Suprapubic skin (tissue), 4 donors: ENCODE measurements at places on chromosomes 1 and 21.

- no peak overlapping the region for H3K4me3 ChIP-seq
- peaks cover 6% of the 10 kb centered on the region for H3K27me3 ChIP-seq
- peaks cover 20% of the 10 kb centered on the region for H3K4me1 ChIP-seq
- H3K27ac ChIP-seq, result no peak overlapping the region
Observed at GRCh38 chr1:10939654-10940450, 72.6 kb upstream of the TARDBP start.

GRCh38 chr1:210445485-210445884, 116.8 kb downstream of the HHAT start:
- no peaks in the 10 kb centered on the region for H3K4me1 ChIP-seq
- no peaks in the 10 kb centered on the region for H3K27me3 ChIP-seq
- H3K4me3 ChIP-seq, result no peak overlapping the region
- no peak overlapping the region for H3K27ac ChIP-seq

- peaks cover 14% of the 10 kb centered on the region for H3K27me3 ChIP-seq
- H3K36me3 ChIP-seq, result no peaks in the 10 kb centered on the region
- no peaks in the 10 kb centered on the region for H3K4me1 ChIP-seq
- no peak overlapping the region for H3K27ac ChIP-seq
Observed at GRCh38 chr1:29655945-29656850, 419.9 kb downstream of the PTPRU start.

- H3K27me3 ChIP-seq, result peaks cover 11% of the 10 kb centered on the region
- DNase-seq, result no peak
- H3K4me1 ChIP-seq, result peaks cover 11% of the 10 kb centered on the region
- no peak overlapping the region for H3K27ac ChIP-seq
- H3K36me3 ChIP-seq, result no peaks in the 10 kb centered on the region
Observed at GRCh38 chr1:115073298-115074087, 15.8 kb downstream of the TSPAN2 start.

DNA sequence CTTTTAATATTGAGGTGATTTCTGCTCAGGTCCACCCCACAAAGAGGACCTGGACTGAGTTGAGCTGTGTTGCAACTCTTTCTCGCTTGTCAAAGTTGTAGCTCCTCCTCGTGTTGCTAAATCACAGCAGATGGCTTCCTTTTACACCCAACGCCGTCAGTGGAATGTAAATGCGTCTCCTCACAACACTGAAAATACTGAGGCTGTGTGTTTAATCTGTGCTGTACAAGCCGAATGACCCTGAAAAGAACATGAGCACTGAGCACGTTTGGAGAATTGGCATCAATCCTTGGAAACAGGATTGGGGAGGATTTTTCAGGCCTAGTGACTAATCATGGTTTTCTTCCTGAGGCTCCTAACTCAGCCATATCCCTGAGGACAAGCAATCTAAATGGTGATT, 196.0 kb downstream of the CRB1 start:
- no peaks in the 10 kb centered on the region for H3K4me1 ChIP-seq
- H3K36me3 ChIP-seq, result no peaks in the 10 kb centered on the region
- no peak overlapping the region for H3K4me3 ChIP-seq
- H3K27ac ChIP-seq, result no peak overlapping the region
- DNase-seq, result no peak

- DNase-seq, result no peak
- H3K4me3 ChIP-seq, result no peak overlapping the region
- no peaks in the 10 kb centered on the region for H3K4me1 ChIP-seq
- H3K27me3 ChIP-seq, result no peaks in the 10 kb centered on the region
- H3K36me3 ChIP-seq, result no peaks in the 10 kb centered on the region
Observed at GRCh38 chr1:65299328-65299727, 10.0 kb upstream of the DNAJC6 start.

GRCh38 chr1:55483523-55483922, 268.4 kb upstream of the USP24 start:
- H3K4me1 ChIP-seq, result no peaks in the 10 kb centered on the region
- H3K36me3 ChIP-seq, result no peaks in the 10 kb centered on the region
- H3K27me3 ChIP-seq, result no peaks in the 10 kb centered on the region

DNA sequence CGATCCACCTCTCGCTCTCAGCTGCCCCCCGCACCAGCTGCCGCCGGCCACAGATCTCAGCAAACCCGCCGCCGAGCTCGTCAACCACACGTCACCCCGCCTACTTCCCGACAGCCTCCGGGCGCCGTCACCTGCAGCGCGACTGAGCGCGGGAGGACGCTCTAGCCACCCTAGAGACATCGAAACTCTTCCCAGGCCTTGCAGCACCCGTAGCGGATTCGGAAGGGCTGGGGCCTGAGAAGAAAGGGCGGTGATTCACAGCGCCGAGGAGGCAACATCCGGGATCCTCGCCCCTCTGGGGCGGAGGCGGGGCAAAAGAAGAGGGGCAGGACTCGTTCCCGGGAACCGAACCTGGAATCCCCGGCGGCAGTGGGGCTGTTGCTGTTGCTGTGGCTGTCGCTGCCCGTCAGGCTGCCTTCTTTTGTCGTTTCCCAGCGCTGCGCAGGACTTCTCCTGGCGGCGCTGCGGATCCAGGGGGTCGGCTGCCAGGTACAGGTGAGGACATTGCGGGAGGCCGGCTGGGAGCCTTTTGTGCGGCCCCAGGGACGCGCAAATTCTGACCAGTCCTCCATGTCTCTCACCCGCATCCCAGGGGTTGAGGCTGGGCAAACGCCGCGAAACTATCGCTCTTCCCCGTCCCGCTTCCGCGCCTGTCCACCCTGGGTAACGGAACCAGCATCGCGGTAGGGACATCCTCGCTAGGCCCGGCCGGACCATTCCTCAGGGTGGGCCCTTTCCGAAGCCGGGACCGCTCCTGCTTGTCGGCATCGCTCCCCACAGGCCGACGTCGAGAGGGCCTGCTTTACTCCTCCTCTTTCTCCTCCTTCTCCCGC, at the start of the genes RO60 and UCHL5:
Gene RO60, plus strand, starts transcription at position 331 of the 833 bp plus-strand sequence. CDS start 9,443 bp downstream, outside the sequence.
Gene UCHL5, minus strand, starts transcription at position 79 of the 833 bp plus-strand sequence. CDS start 100 bp downstream, outside the sequence.
- peak; percentile 98 for DNase-seq
- H3K36me3 ChIP-seq, result no peaks in the 10 kb centered on the region
- H3K4me1 ChIP-seq, result peaks cover 33% of the 10 kb centered on the region
- H3K27me3 ChIP-seq, result no peaks in the 10 kb centered on the region

- H3K4me3 ChIP-seq, result peak overlapping the region; percentile 72
- peaks cover 26% of the 10 kb centered on the region for H3K4me1 ChIP-seq
- no peaks in the 10 kb centered on the region for H3K36me3 ChIP-seq
- DNase-seq, result peak; percentile 59
Observed at GRCh38 chr1:107963601-107964335, 1.2 kb downstream of the VAV3 start.

DNA sequence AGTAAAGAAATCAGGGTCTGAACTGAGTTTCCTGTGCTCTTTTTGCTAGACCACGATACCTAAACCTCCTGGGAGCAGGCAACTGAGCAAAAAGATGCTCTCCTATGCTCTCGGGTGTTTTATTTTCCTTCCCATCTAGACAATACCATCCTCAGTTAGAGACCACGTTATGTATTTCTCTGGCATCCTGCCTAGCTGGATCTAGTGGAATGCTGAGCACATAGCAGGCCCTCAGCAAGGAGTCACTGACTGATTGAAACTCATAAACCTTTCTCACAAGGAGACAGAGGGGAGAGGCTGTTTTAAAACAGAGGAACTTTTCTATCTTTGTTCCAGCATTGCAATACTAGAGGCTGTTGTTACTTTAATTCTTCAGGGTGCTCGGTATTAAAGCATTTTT, 168.0 kb downstream of the CYYR1 start:
- H3K36me3 ChIP-seq, result no peaks in the 10 kb centered on the region
- H3K27me3 ChIP-seq, result no peaks in the 10 kb centered on the region
- no peak overlapping the region for H3K27ac ChIP-seq
- no peak overlapping the region for H3K4me3 ChIP-seq
- no peak for DNase-seq
- H3K4me1 ChIP-seq, result peaks cover 10% of the 10 kb centered on the region

DNA sequence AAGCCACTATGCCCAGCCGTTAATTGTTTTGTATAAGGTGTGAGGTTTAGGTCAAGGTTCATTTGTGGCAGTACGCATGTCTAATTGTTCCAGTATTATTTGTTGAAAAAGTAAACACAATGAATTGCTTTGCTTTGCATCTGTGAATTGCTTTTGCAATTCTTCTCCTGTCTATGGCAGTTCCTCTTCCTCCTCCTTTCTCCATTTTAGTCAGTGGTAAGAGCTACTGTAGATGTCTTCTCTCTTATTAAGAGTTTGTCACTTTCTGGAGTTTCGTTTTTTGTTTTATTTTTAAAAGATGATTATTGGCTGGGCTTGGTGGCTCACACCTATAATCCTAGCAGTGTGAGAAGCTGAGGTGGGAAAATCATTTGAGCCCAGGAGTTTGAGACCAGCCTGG, 29.2 kb downstream of the C1orf185 start:
- no peak overlapping the region for H3K4me3 ChIP-seq
- DNase-seq, result no peak
- H3K27me3 ChIP-seq, result peaks cover 6% of the 10 kb centered on the region
- no peak overlapping the region for H3K27ac ChIP-seq

DNA sequence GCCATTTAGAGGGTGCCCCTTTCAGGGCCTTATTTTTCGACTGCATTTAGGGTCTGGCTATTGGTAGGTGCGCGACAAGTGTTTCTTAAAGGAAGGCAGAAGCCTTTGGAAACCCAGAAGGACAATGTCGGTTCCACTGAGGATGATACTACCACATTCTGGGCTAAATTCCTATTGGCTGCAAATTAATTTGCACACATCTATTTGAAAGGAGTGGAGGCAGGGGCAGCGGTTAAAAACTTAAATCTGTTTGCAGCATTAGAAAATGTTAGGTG, 1.1 kb downstream of the PATJ start:
- H3K4me1 ChIP-seq, result peaks cover 22% of the 10 kb centered on the region
- H3K4me3 ChIP-seq, result peak overlapping the region; percentile 94
- no peaks in the 10 kb centered on the region for H3K36me3 ChIP-seq
- H3K27me3 ChIP-seq, result no peaks in the 10 kb centered on the region
- DNase-seq, result no peak

- no peaks in the 10 kb centered on the region for H3K4me1 ChIP-seq
- no peak overlapping the region for H3K4me3 ChIP-seq
- no peak for DNase-seq
- no peaks in the 10 kb centered on the region for H3K27me3 ChIP-seq
Observed at GRCh38 chr1:74818661-74819456, 85.9 kb downstream of the TYW3 start.

DNA sequence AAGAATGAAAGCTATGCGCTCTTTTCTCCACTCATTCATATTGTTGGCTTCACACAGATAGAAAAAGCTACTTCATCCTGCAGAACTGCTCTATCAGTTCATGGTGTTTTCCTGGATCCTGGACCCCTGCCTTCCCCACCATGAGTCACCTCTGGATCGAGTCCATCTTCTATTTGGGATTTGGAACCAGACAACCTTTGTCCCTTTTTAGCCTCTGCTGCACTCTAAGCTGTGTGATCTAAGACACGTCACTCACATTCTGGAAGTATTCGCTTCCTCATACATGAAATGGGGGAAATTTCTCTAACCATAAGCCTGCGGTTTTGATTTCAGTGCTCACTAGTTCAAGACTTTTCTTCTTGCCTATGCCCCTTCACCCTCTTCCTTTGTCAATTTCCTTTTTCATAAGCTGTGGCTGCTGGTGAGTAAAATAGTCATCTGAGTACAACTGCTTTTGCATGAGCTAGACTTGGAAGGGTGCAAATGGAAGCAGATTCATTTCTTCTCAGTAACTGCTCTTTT, 14.1 kb upstream of the DEGS1 start:
- no peak overlapping the region for H3K4me3 ChIP-seq
- H3K4me1 ChIP-seq, result peaks cover 34% of the 10 kb centered on the region
- H3K36me3 ChIP-seq, result no peaks in the 10 kb centered on the region
- no peak overlapping the region for H3K27ac ChIP-seq
- no peaks in the 10 kb centered on the region for H3K27me3 ChIP-seq
- DNase-seq, result no peak

DNA sequence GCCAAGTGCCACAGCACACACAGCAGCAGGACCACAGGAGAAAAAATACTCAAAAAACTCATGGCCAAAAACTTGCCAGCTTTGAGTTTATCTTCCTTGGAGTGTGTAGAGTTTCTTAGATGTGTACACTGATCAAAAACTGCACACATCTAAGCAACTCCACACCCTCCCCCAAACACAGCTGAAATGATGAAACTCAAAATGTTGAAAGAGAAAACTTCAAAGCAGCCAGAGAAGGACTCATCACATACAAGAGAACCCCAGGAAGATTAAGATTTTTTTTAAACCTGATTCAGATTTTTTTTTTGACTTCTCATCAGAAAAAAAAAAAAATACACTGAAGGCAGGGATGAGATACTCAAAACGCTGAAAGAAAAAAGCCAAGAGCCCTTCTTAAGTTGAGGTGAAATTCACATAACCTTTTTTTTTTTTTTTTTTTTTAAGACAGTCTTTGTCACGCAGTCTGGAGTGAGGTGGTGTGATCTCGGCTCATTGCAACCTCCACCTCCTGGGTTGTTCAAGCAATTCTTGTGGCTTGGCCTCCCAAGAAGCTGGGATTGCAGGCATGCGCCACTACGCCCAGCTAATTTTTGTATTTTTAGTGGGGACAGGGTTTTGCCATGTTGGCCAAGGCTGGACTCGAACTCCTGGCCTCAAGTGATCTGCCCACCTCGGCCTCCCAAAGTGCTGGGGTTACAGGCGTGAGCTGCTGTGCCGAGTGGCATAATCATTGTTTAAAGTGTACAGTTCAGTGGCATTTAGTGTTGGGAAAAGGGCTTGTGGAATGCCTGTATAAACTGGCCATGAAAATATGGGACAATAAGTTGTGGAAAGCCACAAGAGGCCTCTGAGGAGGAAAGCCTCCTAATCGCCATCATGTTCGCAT, 20.9 kb upstream of the PDXK start:
- H3K4me1 ChIP-seq, result peaks cover 7% of the 10 kb centered on the region
- peaks cover 40% of the 10 kb centered on the region for H3K36me3 ChIP-seq
- no peak overlapping the region for H3K4me3 ChIP-seq
- H3K27me3 ChIP-seq, result no peaks in the 10 kb centered on the region
- DNase-seq, result no peak

- no peak for DNase-seq
- H3K27me3 ChIP-seq, result peaks cover 57% of the 10 kb centered on the region
- no peak overlapping the region for H3K27ac ChIP-seq
- H3K4me1 ChIP-seq, result peaks cover 8% of the 10 kb centered on the region
- H3K4me3 ChIP-seq, result no peak overlapping the region
Observed at GRCh38 chr1:22341791-22342605, 109.7 kb upstream of the ZBTB40 start.

- peak overlapping the region; percentile 91 for H3K27ac ChIP-seq
- H3K4me1 ChIP-seq, result peaks cover 48% of the 10 kb centered on the region
- no peaks in the 10 kb centered on the region for H3K36me3 ChIP-seq
- peak; percentile 81 for DNase-seq
Observed at GRCh38 chr1:67831850-67832513, 1.3 kb downstream of the GNG12 start.

GRCh38 chr1:213138892-213139291, 87.9 kb downstream of the RPS6KC1 start:
- no peaks in the 10 kb centered on the region for H3K4me1 ChIP-seq
- peaks cover 5% of the 10 kb centered on the region for H3K36me3 ChIP-seq
- no peak overlapping the region for H3K27ac ChIP-seq
- DNase-seq, result no peak
- no peaks in the 10 kb centered on the region for H3K27me3 ChIP-seq

GRCh38 chr1:194474701-194475100, 1288.3 kb upstream of the B3GALT2 start:
- H3K4me3 ChIP-seq, result no peak overlapping the region
- H3K4me1 ChIP-seq, result no peaks in the 10 kb centered on the region
- no peak overlapping the region for H3K27ac ChIP-seq
- H3K36me3 ChIP-seq, result no peaks in the 10 kb centered on the region
- DNase-seq, result no peak

GRCh38 chr1:206573319-206573718, 38.9 kb downstream of the EIF2D start:
- no peak overlapping the region for H3K4me3 ChIP-seq
- H3K27ac ChIP-seq, result no peak overlapping the region
